NCI-H524 treated with DMSO at 0.1 percent for 48 hours (cell line): ENCODE measurements at places on chromosomes 3 and 15.

DNA sequence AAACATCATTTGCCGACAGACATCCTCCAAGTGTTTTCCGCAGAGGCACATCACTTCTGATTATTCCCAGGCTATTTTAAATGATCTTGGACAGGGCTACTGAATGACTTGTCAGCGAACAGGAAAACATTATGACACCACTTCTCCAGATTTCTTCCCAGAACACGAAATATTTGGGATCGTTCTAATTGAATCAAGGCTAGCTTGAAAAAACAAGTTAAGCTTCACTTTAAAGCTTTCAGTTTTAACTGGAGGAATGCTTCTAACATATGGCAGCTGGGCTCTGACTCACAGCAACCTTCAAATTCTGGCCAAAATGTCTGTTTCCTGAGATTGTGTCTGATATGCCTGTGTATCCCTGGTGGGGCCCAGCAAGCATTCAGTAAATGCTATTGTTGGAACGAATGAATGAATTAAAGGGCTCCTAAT lies 127.0 kb upstream of the ICE2 start:
- DNase-seq, result no peak

- no peak for DNase-seq
These were observed 37.6 kb downstream of the RAB8B start for GRCh38 chr15:63226966-63227401.

GRCh38 chr3:48047841-48048464 lies 31.7 kb upstream of the MAP4 start:
- no peak for DNase-seq

DNA sequence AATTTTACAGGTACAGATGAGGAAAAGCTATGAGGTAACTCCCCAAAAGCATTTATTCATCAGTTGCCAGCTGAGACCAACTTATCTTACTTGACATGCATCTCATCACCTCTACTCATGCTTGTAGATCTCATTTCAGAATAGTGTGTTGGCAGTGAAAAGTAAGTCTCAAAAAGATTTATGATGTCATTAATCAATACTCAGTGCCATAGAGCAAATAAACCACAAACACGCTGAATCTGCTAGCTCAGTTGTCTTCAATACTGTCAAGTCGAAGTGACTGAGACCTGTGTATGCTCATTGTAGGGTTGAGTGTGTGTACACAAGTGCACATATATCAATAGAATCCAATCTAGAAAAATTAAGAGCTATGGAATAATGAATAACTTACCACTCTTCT lies 413.5 kb downstream of the CNTN3 start:
- no peak for DNase-seq

GRCh38 chr3:27560484-27561056 lies 76.4 kb upstream of the SLC4A7 start:
- DNase-seq, result no peak
